ENCODE measurements at places on chromosomes 4 and X.
A peak's percentile ranks its signal among the peaks of the same experiment; 100 is the strongest.

DNA sequence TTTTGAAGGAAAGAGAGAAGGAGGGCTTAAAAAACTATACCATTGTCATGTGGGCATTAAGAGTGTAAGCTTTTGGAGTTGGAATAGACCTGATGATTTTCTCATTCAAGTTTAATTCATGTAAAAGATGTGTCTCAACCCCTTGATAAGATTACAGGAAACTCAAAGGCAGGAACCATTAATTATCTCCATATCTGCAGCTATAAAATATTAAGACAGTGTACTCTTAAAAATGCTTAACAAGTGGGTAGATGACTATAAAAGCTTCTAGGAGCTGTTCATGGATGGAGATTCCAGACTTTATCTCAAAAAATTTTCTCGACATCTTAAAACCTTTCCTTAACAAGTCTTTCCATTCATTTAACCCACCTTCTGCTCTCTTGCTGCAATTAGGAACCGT is 208.3 kb downstream of the PALLD start:
- DNase-seq: no peak

- no peak for DNase-seq
Observed at GRCh38 chrX:29903360-29903759, 312.0 kb upstream of the MAGEB2 start.

- peak; percentile 50 for DNase-seq
Observed at GRCh38 chr4:153248641-153249198, 44.5 kb downstream of the TRIM2 start.

- DNase-seq: no peak
Observed at GRCh38 chr4:104750008-104750407, 255.3 kb upstream of the CXXC4 start.

DNA sequence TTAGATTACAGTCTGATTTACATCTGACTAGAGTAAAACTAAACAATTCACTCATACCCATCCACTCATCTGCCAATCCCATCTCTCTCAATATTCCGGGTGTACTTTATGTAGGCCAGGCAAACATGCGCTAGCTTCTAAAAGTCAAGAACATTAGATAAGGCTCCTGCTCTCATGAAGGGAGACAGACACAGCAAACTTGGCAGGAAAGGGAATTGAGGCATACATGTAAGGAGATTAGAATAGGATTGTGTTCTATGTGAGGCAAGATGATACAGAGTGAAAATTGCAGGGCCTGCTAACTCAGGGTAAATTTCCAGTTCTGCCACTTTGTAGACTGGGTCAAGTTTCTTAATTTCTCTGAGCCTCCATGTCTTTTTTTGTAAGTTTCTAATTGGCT is 135.8 kb downstream of the CDS1 start:
- no peak for DNase-seq

DNA sequence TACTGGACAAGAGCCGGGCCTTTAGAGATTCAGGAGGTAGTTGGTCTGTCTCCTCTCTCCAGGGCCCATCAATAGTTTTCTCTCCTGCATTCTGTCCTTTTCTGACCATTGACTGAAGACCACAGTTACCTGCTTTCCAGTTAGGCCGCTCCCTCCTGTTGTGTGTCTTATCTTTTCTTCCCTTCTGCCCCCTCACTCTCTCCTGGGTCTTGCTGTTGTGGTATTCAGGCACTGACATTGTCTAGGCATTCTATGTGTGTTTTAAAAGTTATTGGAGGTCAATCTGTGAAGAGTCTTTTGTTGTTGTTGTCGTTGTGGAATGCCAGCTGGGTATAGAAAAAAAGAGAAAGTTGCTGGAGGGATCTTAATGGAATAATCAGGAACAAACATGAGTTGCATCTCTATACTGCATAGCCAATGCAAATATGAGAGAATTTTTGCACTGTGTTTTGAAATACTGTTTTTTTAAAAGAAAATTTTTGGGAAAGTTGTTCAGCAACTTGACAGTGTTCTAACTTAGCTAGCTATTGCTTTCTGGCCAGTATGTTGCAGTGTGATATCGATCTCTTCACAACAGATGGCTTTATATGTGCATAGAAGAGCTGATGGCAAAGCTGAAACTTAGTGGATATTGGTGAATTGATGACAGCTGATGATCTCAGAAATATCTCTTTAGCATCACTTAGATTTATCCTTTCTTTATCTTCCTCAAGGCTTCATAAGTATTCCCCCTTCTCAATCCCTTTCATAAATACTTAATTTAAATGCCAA is 240.7 kb downstream of the C4orf33 start:
- no peak for DNase-seq

DNA sequence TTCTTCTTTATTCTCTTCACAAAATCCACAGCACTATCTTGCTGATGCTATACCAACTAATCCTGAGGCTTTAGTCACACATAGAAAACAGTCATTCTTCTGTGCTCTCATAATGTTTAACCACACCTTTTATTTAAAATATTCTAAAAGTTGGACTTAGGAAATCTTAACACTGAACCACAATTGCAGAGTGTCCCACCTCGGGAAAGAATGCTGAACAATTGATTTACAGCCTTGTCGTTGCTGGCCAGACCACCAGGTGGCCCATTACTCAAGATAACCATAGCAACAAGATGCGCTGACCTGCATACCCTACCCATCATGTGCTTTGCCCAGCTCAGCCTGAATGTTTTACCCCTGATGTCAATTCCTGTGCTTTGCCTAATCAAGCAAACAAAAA is 100.8 kb downstream of the ARSJ start:
- DNase-seq: no peak

DNA sequence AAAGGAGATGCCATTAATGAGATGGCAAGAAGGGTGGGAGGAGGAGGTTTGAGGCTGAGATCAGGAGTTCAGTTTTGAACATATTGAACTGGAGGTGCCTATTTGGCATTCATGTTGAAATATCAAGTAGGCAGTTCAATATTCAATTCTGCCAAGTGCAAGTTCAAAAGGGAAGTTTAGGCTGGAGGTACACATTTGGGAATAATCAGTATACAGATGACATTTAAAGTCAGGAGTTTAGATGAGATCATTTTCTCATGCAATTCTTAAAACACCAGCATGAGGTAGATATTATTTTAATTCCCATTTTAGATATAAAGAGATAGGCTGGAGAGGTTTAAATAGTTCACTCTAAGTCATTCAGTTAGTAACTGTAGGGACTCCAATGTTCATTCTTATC is 26.1 kb downstream of the COQ2 start:
- DNase-seq: no peak

- no peak for DNase-seq
Observed at GRCh38 chr4:176043838-176044588, 21.6 kb upstream of the WDR17 start.

DNA sequence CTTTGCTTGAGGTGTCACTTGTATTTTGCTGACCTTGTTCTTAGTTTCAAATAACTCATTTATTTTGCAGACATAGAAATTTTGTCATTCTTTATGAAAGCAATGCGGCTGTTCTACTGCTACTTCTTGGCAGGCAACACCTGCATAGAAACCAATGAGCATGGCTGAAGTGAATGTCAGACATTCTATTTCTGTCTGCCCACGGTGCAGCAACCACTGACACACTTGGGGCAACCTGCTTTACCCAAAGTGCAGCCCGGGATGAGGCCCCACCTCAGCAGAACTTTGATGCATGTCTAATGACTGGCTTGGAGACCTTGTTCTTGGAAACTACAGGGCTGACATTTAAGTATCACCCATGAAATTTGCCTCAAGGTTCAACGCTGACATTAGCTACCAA is 93.6 kb downstream of the RBM47 start:
- DNase-seq: no peak

- no peak for DNase-seq
Observed at GRCh38 chr4:61528595-61528994, 328.5 kb downstream of the ADGRL3 start.

- DNase-seq: peak; percentile 1
Observed at GRCh38 chr4:38711066-38711465, 47.1 kb downstream of the KLF3 start.

DNA sequence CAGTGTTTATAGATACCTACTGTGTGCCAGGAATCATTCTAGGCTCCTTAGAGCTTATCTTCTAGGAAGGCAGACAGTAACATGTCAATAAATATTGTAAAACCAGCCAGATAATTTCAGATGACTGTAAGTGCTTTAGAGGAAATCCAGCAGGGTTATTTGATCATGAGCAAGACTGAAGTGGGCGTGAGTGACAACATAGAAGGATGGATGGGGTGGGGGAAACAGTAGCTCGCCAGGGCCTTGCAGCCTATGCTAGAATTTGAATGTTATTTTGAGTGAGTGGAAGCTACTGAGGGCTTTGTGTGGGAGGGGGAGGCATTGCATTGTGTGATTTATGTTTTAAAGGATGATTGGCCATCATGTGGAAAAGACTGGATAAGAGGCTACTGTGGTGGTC is 6.7 kb downstream of the SRD5A3 start:
- no peak for DNase-seq

- DNase-seq: no peak
Observed at GRCh38 chr4:14452764-14453163, 549.5 kb upstream of the CPEB2 start.

- DNase-seq: no peak
Observed at GRCh38 chr4:17347445-17347844, 164.4 kb downstream of the QDPR start.

DNA sequence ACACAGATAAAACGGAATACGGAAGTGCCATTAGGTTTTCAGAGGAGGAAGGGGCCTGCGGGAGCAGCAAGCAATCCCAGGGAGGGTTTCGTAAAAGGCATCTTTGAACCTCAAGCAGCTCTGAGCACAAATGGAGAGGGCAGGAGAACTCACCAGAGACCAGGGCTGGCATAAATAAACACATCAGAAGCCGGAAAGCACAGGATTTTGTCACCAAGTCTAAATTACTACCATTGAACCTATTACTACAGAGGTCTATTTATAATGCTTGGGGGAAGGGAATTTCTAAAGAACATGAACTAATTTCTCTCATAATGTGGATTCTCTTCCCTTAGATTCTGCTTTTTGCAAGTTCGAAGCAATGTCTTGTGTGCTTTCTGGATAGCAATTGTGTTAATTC is 39.6 kb upstream of the MBTPS2 start:
- DNase-seq: no peak

DNA sequence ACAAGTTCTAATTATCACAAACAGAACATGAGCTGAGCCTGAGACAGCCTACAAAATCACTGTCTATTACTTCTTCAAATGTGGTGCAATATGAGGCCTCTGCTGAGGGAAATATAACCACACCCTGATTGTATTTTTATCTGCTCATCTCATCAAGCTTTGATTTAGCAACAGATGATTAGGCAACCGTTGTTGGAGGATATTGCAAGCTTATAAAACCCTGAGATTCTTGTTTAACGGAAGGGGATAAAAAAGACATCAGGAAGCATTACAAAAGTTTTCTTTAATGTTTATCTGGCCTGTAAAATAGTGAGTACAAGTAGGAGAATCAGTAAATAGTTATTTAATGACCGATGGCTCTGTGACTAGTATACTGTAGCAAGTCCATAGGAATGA is 108.5 kb downstream of the ZNF330 start:
- DNase-seq: no peak

DNA sequence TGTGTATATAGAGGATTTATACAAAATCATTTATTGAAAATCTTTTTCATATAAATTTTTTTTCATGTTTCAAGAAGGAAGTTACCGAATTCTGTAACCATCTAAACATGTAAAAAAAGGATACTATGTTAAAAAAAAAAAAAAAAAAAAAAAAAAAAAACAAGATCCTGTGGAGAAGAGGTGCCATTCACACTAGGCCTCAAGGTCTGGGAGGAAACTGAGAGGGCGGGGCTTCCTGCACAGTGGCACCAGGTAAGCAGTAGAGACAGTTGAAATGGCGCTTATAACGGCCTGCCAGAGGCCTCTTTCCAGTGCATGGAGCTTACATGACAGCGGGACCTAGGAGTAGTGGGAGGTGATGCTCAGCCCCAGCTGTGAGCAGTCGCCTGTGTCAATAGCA is 17.5 kb downstream of the TRAPPC2 start:
- no peak for DNase-seq

DNA sequence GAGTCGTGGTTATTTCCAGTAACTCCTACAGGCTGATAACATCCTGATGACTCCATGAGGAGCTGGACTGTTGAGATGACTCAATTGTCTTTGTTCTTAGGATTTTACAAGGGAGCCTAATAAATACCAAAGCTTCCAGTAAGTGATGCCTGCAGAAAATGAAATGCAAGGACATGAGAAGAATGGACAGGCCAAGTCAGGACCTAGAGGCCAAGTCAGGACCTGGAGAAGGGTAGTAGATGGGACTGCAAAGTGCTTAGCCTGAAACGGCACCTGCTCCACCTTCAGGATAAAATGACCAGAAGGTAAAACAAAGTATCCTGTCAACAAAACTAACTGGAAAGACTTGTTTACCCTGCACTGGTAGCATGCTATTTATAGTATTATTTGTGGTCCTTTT is 6.4 kb upstream of the SLC10A6 start:
- DNase-seq: no peak

GRCh38 chr4:152564336-152564735 is 28.4 kb upstream of the FBXW7 start:
- no peak for DNase-seq

- no peak for DNase-seq
Observed at GRCh38 chr4:182190306-182190705, 52.9 kb upstream of the TENM3 start.

GRCh38 chr4:168487282-168488035 is 7.2 kb upstream of the DDX60L start:
- no peak for DNase-seq

All from NCI-H345 (cell line).